GM03348 (cell line): ENCODE measurements at places on chromosomes 6 and 20.

GRCh38 chr6:141667580-141668309 is 465.0 kb upstream of the GJE1 start:
- DNase-seq: peak; percentile 4

DNA sequence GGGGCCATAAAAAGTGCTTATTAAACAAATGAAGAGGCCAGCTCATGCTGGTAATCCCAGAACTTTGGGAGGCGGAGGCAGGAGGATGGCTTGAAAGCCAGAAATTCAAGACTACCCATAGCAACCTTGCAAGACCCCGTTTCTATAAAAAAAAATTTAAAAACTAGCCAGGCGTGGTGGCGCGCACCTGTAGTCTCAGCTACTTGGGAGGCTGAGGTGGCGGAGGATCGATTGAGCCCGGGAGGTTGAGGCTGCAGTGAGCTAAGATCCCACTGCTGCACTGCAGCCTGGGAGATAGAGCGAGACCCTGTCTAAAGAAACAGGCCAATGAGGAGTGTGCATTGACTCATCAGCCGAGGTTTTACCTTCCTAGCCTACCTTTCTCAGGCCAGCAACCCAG is 15.2 kb downstream of the NPEPL1 start:
- no peak for DNase-seq

GRCh38 chr20:51185277-51185676 is 162.4 kb upstream of the KCNG1 start:
- DNase-seq: no peak

DNA sequence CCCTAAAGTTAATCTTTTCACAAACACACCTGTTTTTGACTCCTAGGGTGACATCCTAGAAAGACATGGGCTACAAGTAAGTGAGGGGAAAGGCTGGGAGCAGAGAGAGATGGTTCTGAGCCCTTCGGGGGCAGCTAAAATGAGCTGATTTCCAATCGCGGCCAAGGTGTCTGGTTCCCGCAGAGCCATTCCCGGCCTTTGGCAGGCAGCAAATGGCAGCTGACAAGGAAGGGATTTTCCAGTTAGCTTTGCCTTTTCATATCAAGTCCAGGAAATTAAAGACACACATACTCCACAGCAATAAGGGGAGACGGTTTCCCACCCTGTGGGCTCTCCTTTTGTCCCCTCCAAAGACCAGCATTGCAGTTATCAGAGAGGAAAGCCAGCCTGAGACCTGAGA is 228.5 kb downstream of the ZMYND8 start:
- DNase-seq: no peak

DNA sequence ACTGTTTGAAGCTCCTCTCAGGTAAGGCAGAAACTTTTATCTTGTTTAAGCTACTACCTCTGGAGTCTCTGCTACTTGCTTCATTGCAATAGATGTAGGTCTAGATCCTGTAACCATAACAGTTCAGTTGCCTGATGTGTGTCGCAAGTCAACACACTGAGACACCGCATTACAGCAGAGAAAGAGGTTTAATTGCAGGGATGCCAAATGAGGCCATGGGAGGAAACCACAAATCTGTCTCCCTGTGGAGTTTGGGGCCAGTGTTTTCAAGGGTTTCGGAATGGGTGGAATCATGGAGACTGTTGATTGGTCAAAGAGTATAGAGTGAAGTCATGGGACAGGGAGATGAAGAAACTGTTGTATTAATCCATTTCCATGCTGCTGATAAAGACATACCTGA is 57.1 kb upstream of the RBM24 start:
- DNase-seq: no peak

DNA sequence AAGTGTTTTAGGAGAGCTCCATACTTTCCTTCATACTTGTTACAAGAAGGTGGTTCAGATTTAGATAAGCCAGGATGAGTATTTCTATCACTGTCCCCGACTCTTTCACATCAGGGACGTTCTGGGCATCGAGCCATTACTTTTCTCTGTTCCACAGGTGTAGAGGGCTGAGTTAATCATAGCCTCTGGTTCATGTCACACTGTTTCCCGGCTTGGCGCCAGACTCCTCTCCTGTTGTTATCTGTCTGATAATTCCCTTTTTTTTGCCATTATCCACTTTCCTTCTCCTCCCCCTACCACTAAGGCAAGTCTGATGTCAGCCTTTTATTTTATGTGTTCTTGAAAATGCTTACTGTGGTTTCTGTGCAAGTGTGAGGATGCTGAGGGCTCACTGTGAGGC is 593.4 kb downstream of the UTRN start:
- DNase-seq: no peak
